ENCODE measurements at places on chromosomes 1 and 21.

DNA sequence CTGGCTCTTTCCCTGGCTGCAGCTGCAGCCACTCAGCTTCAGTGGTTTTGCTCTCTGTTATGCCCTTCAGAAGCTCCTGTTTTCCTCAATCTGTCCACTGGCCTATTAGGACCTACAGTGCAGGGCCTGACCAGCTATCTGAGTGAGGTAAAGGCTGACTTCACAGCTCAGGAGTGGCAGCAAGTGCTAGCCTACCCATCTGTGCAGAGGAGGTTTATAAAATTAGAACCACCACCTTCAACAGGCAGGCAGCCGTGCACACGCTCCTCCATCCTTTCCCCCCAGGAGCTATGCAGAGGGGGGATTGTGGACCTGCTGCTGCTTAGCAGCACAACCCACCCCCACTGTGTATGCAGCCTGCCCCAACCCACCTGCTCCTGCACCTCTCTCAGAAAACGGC is 8.3 kb downstream of the ADAR start:
- DNase-seq, result no peak

DNA sequence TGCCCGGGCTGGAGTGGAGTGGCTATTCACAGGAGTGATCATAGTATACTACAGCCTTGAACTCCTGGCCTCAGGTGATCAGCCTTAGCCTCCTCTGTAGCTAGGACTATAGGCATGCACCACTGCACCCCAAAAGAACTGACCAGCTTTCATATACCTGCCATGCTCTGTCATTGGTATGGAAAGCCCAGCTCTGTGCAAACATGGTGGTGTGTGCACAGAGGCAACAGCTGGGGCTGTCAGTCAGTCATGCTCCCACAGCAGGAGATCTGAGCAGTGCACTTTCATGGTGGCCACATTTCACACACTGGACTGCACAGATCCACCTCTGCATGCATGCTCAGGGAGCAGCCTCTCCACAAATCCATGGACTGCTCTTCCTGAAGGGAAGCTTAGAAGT is 8.8 kb upstream of the JAK1 start:
- DNase-seq, result no peak

DNA sequence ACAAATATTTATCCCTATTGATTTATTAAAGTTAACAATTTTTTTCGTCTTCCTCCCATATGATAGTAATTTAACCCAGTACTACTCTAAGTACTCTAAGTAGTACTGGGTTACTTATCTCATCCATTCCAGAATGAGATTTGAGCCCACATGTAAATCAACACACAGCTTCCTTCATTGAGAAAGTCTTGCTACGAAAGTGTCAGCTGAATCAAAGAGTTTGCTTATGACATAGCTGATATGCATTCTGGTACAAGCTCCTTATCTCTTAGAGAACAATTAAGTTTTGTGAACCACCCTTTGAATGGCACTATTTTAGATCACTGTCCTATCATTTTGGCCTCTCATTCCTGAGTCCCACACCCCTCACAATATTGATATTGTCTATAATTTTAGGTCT is 2.4 kb upstream of the SLC44A3 start:
- no peak for DNase-seq

GRCh38 chr21:27359141-27359540 is 392.3 kb upstream of the ADAMTS5 start:
- no peak for DNase-seq

- no peak for DNase-seq
These were observed 5.0 kb upstream of the DUSP23 start for GRCh38 chr1:159775716-159776115.

- no peak for DNase-seq
These were observed 138.4 kb downstream of the PAPPA2 start for GRCh38 chr1:176601348-176601747.
